Fibroblast of skin of right quadriceps (primary cell): ENCODE measurements at places on chromosomes 1 and 21.

GRCh38 chr1:210159211-210159610, 73.4 kb upstream of the SERTAD4 start:
- no peak for DNase-seq

DNA sequence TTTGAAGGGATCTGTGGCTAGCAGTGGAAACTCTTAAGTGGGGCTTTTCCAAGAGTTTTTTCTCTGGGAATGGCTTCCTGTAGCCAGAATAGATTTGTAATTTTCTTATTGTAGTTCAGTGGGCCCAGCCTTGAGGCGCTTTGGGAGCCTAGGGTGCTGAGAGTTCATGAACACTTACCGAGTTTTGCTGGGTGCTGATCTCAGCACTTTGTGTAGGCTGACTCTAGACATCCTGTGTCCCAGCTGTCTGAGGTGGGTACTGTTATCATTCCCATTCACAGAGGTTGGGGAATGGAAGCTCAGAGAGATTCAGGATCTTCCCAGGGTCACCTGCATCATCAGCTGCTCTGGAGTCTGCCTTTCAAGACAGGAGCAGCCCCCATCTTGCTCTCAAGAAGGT, 7.0 kb downstream of the PPFIA4 start:
- DNase-seq = no peak

GRCh38 chr1:160459687-160460086, 59.3 kb downstream of the VANGL2 start:
- no peak for DNase-seq

DNA sequence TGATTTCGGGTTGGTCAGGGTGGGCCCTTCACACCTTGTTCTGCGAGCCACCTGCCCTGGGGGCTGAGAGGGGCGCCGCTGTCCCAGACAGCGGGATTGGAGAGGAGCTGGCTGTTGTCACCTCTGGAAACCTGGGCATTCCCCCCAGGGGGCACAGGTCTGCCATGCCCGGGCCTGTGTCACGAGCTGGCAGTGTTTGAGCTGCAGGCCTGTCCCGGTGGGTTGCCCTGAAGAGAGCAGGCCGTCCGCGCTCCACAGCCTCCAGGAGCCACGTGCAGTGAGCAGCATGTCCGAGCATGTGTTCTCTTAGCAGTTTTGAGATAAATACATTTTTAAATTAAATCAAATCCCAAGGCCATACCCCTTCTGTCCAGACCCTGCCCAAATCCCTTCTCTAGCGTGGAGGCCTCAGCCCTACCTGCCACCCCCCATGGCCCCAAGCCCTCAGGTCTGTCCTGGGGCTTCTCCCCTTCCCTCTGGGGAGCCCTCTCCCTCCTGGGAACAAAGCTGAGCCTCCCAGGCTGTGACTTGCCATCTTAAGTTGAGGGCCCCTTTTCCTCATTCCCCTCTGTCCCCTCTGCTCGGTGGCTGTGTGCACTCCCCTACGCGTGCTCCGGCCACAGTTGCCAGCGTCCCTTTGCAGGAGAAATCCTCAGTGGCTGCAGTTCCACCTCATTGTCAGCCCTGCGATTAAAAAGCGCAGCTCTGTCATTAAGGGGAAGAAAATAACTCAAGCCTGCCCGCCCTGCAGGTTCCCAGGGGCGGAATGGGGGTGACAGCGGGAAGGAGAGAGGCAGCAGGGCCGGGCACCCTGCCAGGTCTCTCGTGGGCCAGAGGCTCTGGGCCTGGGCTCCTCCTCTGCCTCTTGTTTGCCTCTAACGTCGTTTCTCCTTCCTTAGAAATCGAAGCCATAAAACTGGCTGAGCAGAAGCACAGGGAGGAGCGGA, 26.6 kb downstream of the SLX9 start:
- peak; percentile 22 for DNase-seq

- no peak for DNase-seq
Measured at GRCh38 chr1:220754212-220754917, 6.2 kb downstream of the MTARC2 start.

- DNase-seq = peak; percentile 24
Measured at GRCh38 chr21:34737115-34737514, 68.3 kb downstream of the CLIC6 start.

- DNase-seq = no peak
Measured at GRCh38 chr1:183806675-183807074, 1.8 kb downstream of the RGL1 start.

GRCh38 chr1:28893403-28894102, 20.8 kb upstream of the EPB41 start:
- DNase-seq = peak; percentile 58

DNA sequence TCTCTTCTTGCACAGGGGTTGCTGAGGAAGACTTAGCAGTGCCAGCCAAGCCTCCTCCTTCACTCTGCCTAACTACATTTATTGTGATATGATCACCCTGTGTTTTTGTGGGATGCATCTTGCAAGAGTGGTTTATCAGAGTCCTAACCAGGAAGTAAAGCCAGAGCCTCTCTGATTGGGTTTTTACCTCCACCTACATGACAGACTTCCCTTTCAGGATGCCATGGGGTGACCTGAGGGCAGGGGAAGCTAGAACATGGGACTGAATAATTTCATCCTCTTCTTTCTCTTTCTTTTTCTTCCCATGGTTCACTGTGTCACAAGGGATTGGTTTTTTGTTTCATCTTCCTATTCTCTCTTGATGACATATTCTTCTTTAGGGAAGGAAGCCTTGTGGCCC, 146.6 kb downstream of the HHAT start:
- no peak for DNase-seq

GRCh38 chr1:6515771-6516170, 24.3 kb upstream of the PLEKHG5 start:
- DNase-seq = no peak
